Brain pericyte (primary cell): ENCODE measurements at places on chromosomes 11 and 22.
A peak's percentile ranks its signal among the peaks of the same experiment; 100 is the strongest.

GRCh38 chr11:11215944-11216343, 137.1 kb downstream of the CSNK2A3 start:
- DNase-seq, result no peak

DNA sequence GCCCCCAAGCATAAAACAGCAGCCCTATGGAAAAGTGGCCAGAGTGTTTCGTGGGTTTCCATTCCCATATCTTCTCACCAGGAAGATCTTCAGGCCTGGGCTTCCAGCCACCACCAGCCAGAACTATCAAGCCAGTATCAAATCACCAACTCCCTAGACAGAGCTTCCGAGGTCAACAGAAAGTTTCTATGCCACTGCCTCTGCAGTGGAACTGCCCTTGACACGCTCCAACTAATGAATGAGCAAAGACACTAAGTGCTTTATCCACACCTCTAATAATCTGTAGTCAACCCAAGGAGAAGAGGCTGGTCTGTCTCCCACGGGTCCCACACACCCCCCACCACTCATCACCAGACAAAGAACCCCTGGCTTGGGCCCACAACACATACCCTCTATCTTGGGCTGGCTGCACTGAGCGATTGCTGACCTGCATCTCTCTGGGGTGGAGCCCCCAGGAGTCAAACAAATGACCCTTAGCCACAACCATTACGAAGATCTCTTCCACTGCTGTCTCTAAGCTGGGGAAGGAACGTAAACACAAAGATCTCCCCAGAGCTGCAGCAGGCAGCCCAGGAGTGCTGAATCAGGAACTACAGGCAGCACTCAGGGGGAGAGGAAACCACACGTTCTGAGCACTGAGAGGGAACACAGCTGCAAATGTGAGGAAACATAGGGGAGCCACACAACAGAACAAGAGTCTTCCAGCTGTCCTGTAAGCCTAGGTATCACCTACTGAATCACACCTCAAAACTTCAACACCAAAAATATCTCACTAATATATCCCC, 9.7 kb downstream of the OR5AN1 start:
- no peak for DNase-seq

DNA sequence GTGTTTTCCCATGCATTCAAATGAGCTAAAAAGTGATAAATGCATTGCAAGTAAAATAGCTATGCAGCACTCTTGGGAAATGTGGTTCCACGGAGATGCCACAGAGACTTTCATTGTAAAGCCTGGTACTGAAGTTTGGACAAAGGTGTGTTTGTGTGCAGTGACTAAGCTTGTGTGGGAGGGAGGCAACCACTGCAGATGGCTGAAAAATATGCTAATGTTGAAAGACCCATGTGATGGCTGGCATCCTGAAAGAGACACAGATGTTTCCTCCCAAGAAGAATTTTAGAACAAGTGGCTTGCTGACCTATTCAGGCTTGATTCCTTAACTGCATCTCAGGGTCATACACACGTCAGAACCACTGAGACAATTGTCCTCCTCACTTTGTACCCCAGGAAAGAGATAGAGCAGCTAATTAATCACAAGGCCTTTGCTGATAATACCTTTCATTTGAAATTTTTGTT, 73.8 kb downstream of the FAM76B start:
- no peak for DNase-seq

GRCh38 chr11:115226556-115226955, 277.7 kb downstream of the CADM1 start:
- DNase-seq, result peak; percentile 7

DNA sequence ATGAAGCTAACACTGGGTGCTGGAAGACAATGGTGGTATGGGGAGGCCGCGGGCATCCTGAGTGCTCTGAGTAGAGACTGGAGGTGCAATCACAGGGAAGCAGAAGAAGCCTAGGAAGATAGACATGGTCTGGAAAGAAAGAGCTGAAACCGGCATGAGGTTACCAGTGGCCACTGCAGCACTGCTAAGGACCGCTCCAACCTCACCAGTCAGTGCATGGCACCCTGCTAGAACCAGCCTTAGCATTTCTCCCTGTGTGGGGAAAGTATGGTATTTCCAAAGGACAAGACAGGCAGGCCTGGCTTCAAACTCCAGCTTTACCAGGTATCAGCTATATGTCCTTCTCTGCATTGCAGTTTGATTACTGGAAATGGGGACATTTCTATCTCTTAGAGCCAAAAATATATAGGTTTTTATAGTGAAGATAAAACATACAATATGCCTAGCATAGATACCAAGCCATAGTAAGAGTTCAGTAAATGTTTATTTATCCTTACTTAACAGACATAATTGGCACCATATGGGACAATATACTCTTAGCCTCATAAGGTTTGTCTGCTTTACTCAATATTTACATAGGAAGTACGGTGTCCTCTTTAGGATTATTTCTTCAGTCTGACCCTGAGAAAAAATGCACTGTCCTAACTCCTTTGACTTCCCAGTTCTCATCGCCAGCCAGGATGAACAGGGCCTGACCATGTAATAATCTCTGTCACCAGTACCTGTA, 231.1 kb downstream of the TENM4 start:
- DNase-seq, result peak; percentile 21

DNA sequence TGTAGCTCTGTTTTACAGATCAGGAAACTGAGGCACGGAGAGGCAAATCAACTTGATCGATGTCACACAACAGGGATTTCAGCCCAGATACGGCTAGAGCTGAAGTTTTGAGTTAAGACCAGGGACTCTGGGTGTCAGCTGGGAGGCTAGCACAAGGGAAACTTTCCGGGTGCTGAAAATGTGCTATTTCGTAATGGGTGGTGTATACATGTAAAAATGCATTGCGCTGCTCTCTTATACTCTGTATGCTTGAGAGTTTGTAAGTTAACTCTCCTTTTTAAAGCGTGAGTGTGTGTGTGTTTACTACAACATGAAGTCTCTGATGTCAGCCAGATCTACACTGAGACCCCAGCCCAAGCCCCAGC, 227.6 kb downstream of the MN1 start:
- no peak for DNase-seq

- DNase-seq, result no peak
Measured at GRCh38 chr22:48175721-48176120, 1413.3 kb downstream of the TBC1D22A start.

- DNase-seq, result no peak
Measured at GRCh38 chr22:40433416-40434090, 63.2 kb downstream of the SGSM3 start.

DNA sequence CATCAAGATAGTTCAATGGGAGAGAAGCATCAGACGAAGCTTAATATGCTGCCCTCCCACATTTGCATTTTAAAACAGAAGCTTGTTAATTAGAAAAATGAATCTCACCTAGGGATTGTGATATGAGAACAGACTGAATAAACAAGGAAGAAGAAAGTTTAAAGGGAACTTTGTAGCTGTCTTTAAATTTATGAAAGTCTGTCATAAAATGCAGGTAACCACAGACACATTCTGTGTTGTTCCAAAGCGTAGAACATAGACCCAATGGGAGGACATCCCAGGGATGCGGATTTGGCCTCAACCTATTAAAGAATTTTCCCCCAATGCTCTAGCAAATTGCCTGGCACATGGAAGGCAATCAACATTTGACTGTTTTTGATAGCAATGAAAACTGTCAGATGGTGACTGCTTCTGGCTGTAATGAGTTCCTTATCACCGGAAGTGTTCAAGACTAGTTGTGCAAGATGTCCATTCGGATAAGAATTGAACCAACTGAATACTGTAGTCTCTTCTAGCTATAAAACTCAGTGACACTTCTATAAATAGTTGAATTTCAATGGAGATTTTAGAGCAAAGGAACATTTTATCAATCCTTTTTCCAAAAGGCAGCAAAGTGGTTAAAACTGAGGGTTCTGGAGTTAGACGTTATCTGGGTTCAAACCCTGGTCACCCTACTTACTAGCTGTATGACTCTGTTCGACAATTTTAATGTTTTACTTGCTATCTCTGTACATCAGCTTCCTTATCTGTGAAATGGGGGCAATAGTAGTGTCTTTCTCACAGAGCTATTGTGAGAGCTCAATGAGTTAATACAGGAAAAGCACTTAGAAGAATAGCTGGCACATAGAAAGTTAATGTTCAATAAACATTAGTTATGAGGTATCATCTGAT, 64.9 kb downstream of the LIF start:
- DNase-seq, result no peak

- DNase-seq, result no peak
Measured at GRCh38 chr11:67465189-67465510, 3.9 kb downstream of the TMEM134 start.

GRCh38 chr11:79069504-79069903, 371.3 kb downstream of the TENM4 start:
- DNase-seq, result no peak

DNA sequence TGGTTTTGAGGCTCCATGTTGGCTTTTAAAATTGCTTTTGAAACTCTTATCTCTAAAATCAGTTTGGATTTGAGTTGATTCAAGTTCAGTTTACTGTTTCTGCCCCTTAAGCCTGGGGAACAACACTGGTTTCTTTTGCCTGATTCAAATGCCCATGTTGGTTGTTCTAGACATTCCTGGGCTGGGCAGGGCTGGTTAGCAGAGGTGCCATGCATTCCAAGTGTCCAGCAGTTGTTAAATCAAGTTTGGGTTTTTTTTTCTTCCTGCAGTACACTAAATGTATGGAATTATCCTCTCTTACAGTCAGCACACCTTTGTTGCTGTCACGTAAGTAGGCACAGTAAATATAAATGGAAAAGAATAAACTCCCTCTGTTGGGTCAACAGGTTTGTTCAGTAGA, 67.2 kb upstream of the MTMR2 start:
- DNase-seq, result no peak

GRCh38 chr11:74443071-74443864, 24.1 kb downstream of the KCNE3 start:
- no peak for DNase-seq

DNA sequence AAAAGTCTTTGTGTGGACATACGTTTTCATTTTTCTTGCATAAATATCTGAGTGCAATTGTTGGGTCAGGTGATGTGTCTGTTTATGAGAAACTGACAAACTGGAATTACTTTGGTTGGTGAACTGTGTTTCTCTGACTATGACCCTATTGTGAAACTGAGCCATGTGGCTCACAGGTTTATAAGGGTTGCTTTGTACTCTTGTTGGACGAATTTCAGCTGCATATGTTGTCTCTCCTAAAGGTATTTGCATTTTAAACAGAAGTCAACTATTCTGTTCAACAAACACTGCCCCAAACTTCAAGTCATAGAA, 34.4 kb upstream of the RASD2 start:
- DNase-seq, result no peak

DNA sequence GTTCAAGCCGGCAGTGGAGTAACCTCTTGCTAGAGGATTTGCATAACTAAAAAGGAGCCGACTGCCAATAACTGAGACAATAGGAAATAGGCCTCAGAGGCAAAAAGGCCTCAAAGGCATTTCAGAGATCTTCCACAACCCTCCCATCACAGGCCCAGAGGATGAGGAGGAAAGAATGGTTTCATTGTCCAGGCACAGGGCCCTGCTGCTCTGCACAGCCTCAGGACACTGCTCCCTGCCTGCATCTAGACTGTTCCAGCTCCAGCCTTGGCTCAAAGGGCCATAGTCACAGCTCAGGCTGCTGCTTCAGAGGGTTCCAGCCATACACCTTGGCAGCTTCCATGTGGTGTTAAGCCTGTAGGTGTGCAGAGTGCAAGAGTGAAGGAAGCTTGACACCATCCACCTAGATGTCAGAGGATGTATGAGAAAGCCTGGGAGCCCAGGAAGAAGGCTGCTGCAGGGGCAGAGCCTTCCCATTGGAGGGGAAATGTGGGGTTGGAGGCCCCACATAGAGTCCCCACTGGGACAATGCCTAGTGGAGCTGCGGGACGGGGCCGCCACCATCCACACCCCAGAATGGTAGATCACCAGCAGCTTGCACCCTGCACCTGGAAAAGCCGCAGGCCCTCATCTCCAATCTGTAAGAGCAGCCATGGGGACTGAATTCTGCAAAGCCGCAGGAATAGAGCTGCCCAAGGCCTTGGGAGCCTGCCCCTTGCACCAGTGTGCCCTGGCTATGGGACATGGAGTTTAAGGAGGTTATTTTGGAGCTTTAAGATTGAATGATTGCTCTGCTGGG, 8.2 kb upstream of the LRP5 start:
- no peak for DNase-seq

DNA sequence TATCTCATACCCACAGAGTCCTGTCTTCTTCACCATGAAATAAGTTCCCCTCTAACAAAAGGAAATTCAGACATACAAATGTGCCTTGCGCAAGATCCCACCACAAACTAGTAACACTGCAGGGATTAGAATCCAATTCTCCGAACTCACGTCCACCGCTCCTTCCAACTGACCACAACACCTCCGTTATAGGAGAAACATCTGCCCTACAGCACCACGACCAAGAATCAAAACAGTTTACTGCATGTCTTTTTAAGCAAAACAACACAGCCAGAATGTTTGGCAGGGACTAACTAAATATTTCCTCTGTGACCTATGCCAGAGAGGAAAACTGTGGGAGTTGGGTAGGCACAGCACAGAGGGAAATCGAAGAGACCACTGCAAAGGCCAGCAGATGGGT, 72.7 kb upstream of the AKIP1 start:
- DNase-seq, result peak; percentile 40

DNA sequence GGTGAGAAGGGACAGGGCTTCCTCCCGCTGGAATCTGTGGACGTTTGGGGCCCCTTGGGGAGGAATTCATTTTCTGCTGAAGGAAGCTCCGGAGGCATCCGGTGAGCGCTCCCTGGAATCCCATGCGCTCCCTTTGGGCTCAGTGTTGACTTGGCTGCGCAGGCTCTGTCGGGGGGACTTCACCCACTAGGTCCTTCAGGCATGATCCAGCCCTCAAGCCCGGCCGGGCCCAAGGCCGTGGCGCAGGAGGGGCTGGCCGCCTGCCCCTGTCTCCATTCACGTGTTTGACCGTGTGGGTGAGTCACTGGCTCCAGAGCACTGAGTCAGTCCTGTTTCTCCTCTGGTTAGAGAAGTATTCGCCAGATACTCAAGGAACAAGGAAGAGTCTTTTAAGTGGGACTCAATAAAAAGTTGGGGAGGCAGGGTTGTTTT, 1.4 kb downstream of the CTTN start:
- peak; percentile 74 for DNase-seq

GRCh38 chr11:24779791-24780190, 282.9 kb downstream of the LUZP2 start:
- no peak for DNase-seq

- no peak for DNase-seq
Measured at GRCh38 chr11:132006884-132007580, 636.6 kb downstream of the NTM start.

- no peak for DNase-seq
Measured at GRCh38 chr11:113497066-113497910, 22.1 kb upstream of the DRD2 start.

DNA sequence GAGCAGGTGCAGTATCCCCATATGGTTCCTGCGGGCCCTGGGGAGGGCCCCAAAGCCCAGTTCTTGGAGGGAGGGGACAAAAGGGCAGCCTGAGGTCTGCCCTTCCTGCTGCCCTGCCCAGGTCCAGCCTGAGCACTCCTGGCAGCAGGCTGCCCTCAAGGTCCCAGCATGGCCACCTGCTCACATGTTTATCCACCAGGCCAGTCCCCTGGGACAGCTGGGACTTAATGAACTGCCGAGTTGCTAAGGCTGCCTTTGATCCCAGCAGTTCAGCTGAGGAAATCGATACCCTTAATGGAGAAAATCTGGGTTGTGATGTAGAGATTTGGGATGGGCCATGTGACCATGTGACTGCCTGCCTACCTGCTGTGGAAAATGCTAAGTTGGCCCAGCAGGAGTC, 146.2 kb downstream of the TRIM29 start:
- no peak for DNase-seq

GRCh38 chr11:132895340-132895739, 637.0 kb downstream of the OPCML start:
- no peak for DNase-seq
